ENCODE measurements at places on chromosomes 12 and 14. TPM values are rescaled to one million over a fixed set of nuclear protein-coding genes. Genes with fewer than 3 reads are reported as not detected.

DNA sequence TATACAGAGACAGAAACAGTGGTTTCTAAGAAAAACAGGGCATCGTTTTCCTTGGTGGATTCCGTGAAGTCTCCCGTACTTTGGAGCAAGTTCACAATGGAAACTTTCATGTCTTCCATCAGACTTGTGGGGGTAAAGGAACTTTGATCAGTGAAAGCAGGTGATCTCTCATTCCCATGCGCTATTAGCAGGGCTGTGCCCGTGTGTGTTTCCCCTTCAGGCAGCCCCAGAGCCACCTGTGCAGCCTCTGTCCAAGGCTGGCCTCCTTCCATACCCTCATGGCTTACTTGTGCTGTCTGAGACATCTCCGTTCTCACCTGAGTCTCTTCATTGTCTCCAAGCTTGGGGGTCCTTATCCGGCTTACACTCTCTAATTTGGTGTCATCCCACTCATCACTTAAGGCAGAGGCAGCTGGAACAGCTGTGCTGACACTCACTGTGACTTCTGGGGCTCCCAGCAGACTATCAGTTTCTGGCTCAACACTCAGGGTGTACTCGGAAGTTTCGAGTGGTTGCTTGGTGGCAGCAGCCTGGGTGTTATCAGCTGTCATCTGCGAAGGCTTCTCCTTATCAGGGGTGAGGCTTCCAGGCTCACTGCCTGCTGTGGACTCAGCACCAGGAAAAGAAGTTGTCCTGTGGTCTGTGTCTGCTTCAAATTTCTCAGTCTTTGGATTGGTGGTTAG is 13.8 kb downstream of the ARMH4 start:
- no peaks in the 10 kb centered on the region for H3K4me1 ChIP-seq
- H3K4me3 ChIP-seq: no peak overlapping the region
- H3K27ac ChIP-seq: no peak overlapping the region
- H3K36me3 ChIP-seq: no peaks in the 10 kb centered on the region

- H3K27ac ChIP-seq: no peak within 1 kb of the TSS
- H3K4me3 ChIP-seq: no peak within 1 kb of the TSS
- no peaks in the 10 kb centered on the region for H3K36me3 ChIP-seq
- peaks cover 20% of the 10 kb centered on the region for H3K27me3 ChIP-seq
- DNase-seq: peak; percentile 54
Measured at GRCh38 chr14:47675466-47676314, at the start of gene MDGA2. Gene MDGA2 (minus strand): TSS chr14:47675605.

GRCh38 chr14:97523936-97524335 is 726.8 kb downstream of the VRK1 start:
- no peak for DNase-seq
- H3K36me3 ChIP-seq: no peaks in the 10 kb centered on the region
- no peaks in the 10 kb centered on the region for H3K4me1 ChIP-seq
- H3K27ac ChIP-seq: no peak overlapping the region

- no peaks in the 10 kb centered on the region for H3K36me3 ChIP-seq
- H3K4me3 ChIP-seq: no peak overlapping the region
- H3K4me1 ChIP-seq: no peaks in the 10 kb centered on the region
- no peak overlapping the region for H3K27ac ChIP-seq
Measured at GRCh38 chr12:76757694-76758093, 6.2 kb upstream of the ZDHHC17 start.

- H3K4me3 ChIP-seq: no peak overlapping the region
- H3K36me3 ChIP-seq: no peaks in the 10 kb centered on the region
- no peak for DNase-seq
- no peak overlapping the region for H3K27ac ChIP-seq
- no peaks in the 10 kb centered on the region for H3K4me1 ChIP-seq
Measured at GRCh38 chr14:33959692-33960151, 8.8 kb upstream of the EGLN3 start.

DNA sequence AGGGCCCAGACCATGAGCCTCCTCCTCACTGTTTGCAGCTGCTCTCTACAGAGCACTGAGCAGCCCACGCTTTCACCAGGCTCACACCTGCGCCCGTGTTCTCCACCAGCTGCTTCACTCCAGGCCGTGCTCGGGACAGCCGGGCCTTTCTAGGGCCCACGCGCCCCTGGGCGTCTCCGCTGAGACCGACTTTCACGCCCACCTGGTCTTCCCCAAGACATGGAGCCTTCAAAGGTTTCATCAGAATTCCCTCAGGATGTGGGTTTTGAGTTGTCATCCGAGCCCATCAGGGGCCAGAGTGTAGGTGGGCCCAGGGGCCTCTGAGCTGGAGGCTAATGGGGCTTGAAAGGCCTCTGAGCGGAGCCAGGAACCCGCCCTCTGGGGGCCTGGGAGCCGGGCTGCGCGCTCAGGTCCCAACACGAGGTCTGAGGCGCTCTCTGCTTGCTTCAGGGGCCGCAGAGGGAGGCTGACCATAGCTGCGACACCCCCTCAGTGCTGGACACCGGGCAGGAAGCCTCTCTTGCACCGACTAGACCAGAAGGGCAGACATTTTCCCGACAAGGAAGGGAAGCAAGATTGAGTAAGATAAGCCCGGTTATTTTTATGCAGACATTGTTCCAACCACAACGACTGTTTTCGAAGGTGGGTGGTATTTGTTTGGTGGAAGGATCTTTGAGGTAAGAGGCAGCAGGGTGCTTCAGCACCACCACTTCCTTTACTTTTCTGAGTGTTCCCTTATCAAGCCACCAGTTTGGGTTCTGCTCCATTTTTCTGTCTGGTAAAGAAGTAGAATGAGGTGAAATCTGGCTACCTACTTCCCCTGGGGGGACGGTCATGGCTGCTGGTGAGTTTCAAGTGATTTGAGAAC is 125.0 kb upstream of the FUT8 start:
- no peak overlapping the region for H3K27ac ChIP-seq
- H3K4me3 ChIP-seq: no peak overlapping the region
- H3K4me1 ChIP-seq: no peaks in the 10 kb centered on the region
- H3K36me3 ChIP-seq: no peaks in the 10 kb centered on the region
- no peaks in the 10 kb centered on the region for H3K27me3 ChIP-seq

DNA sequence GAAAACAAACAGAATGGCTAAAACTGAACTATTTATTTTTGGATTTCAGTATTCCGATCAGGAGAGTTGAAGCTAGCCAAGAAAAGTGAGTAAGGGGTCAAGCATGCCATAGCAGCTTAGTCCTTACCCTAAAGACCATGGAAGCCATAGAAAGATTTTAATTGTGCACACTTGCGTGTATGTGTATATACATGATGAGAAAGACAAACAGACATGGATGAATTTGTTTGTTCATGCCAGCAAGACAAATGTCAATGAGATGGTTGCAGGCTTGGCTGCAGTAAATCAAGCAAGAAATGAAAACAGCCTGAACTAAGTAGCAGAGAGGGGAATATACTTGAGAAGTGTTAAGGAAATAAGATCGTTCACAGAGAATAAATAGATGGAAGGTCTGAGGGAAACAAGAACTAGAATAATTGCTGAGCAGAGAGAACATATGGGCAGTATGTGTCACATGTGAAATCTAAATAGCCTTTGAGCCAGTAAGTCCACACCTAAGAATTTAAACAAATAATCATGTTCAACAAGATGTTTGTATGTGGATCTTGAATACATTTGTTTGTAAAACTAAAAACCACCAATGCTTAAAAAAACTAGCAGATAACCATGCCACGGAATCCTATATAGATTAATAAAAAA is 14.8 kb downstream of the SNW1 start:
- peaks cover 52% of the 10 kb centered on the region for H3K36me3 ChIP-seq
- H3K4me1 ChIP-seq: no peaks in the 10 kb centered on the region
- H3K27ac ChIP-seq: no peak overlapping the region
- H3K27me3 ChIP-seq: no peaks in the 10 kb centered on the region
- no peak overlapping the region for H3K4me3 ChIP-seq

- H3K4me3 ChIP-seq: no peak overlapping the region
- no peaks in the 10 kb centered on the region for H3K36me3 ChIP-seq
- H3K4me1 ChIP-seq: no peaks in the 10 kb centered on the region
- no peaks in the 10 kb centered on the region for H3K27me3 ChIP-seq
Measured at GRCh38 chr12:101927999-101928398, 50.6 kb downstream of the DRAM1 start.

Gene GPR68
- total RNA-seq: not detected

Gene PAX9
- not detected for total RNA-seq

Gene TMCC3
- total RNA-seq: 3.7 TPM

Gene CEBPE
- total RNA-seq: not detected

Gene PRB2
- total RNA-seq: not detected

Gene CCDC175
- not detected for total RNA-seq

Gene NELL2
- not detected for total RNA-seq

Gene BHLHE41
- total RNA-seq: 1.00 TPM

Gene TMEM121
- 0.74 TPM for total RNA-seq
